ENCODE measurements at places on chromosomes 11 and 22.

DNA sequence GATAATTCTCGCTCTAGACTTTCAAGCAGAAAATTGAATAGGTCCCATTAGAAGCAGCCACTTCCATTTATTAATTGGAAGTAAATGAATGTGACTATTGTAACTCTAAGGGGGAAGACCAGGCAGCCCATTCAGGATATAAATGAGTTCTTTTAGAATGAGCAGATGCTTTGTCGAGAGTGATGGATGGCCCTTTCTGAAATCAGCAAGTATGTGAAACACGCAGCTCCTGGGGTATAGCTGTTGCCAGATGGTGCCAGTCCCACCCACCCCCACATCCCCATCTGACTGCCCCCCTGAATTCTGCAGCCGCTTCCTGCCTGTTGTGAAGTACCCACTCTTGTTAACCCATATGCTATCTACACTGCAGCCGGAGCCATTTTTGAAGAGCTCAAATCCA, 3.7 kb downstream of the SLC15A3 start:
- DNase-seq, result no peak

- DNase-seq, result peak; percentile 15
These were observed 847 bp upstream of the NDUFA6 start for GRCh38 chr22:42091455-42091782.

DNA sequence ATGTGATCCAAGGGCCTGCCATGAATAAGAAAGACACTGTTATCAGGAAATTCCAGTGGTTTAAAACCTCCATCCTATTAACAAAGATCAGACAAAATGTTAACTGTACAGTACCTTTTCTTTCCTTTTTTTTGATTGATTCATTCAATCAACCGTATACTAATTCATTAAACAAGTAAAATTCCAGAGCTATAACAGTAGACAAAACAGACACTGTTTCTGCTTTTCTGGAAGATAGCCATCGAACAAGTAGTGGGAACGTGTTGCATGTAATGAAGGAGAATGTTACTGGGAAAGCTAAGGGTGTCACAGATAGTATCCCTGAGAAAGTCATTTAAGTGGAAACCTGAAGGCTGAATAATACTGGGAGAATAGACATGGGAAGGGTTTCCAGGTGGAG, 73.7 kb upstream of the ALKBH3 start:
- no peak for DNase-seq

GRCh38 chr22:50522208-50522805, 3.1 kb downstream of the SCO2 start:
- no peak for DNase-seq

DNA sequence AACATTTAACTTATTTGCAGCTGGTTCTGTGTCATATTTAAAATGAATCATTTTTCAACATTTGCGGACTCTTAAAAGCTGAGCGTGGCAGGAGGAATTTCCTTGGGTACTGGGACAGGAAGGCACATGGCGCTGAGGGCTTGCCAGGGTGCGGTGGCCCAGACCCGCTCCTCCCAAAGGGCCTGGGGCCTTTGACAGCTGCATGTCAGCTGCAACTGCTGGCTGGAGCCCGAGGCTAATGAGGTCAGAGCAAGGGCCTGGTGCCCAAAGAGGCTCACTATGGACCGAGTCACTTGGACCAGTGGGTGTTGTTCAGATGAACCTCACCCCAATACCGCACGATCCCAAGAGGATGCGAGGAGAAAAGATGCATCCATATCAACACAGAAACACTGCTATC, 326.9 kb downstream of the CTTN start:
- no peak for DNase-seq

DNA sequence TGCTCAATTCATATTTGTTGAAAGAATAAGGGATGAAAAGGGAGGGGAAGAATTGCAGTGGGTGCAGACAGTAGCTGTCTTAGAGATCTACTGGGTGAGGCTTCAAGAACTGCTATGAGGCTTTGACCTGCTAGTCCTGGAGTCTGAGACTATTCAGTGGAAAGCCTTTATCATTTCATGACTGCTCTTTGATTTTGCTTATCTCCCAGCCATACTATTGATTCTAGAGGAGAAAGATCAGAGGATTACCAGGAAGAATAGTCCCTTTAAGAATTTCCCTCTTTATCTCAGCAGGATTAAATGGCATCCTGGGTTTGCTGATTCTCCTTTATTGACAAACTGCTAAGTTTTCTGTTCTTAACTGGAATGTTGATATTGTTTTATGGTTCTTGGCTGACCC, 107.5 kb upstream of the SORL1-AS1 start:
- no peak for DNase-seq

DNA sequence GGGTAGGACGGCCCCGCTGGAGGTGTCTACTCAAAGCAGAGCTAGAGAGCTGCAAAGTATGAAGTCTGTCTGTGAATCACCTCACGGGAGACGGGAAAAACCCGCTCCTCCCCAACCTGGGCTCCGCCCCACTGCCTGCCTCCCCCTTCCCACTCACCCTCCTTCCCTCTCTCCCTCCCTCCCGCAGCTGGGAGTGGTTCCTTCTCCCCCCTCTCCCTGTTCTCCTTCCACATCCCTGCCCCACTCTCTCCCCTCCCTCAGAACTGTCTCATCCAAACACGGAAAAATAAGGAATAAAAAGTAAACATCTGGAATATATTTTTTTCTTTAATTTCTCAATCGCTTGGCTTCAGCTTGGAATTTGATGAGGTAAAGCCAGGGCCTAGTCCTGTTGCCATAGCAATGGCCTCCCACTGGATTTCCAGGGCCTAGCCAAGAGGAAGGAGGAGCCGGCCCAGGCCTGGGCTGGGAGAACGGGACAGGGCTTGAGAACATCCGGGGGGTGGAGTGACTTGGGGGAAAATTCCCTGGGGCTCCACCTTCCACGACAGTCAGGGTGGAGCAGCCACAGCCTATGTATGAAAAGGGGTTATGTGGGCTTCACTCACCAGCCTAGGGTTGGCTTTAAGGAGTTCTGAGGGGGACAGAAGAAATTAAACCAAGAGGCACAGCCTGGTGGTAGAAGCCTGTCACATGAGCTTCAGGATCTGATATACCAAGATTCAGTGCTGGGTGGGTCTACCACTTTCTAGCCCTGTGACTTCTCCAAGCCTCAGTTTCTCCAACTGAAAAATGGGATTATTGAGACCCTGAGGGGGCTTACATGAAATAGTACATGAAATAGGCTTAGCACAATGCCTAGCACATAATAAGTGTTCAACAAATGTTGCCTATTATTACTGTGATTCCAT, 2.2 kb downstream of the TNKS1BP1 start:
- DNase-seq, result no peak

- DNase-seq, result no peak
These were observed 28.8 kb downstream of the ACER3 start for GRCh38 chr11:76889411-76889975.

DNA sequence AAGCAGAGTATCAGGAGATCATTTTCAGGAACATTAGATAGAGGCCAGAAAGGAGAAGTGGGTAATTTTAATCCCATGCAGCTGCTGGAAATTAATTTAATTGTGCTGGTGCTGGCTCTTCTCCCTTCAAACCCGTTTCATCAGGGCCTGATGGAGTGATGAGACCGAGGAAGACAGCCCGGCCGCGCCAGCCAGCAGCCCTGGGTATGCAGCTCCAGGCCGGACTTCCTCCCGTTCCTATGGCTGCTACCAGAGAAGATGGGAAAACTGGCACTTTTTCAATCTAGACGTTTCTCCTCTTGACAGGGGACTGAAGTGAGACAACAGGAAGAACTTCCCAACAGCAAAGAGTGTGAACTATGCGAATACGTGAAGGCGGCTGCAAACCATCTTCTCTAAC, 24.6 kb upstream of the ZBTB16 start:
- DNase-seq, result no peak

DNA sequence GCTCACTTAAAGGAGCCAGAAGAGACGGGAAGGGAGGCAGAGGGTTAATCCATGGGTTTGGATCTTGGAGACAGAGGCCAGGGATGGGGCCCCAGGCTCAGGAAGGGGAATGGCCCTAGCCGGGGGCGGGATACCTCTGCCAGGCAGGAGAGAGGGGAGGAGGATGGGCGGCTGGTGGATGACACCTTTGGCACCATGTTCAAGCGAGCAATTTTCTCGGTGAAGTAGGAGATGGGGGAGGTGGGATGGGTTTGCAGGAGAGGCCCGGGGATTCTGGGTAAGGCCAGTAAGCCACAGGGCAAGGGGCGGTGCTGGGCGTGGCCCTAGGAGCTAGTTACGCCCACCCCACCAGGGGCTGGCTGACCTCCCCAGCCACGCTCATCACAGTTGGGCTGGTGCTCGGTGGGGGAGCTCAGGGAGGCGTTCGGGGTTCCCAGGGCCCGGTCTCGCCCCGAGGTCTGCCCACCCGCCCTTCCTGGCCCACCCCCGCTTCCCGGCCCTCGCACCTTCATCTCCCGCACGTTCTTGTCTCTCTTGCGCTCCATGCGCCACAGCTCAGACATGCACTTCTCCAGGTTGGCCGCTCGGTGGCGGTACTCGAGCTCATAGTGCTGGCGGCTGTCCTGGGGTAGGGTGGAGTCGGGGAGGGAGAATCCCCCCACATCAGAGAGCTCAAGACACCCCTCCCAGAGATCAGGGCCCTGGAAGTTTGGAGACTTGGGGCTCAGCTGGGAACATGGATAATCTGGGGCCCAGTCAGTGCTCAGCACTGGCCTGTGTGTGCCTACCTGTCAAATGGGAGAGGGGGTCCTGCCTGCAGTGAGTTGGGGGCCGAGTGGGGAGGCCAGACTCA, 12.7 kb downstream of the BAIAP2L2 start:
- no peak for DNase-seq

GRCh38 chr22:44245867-44246266, 65.1 kb downstream of the PARVG start:
- no peak for DNase-seq

DNA sequence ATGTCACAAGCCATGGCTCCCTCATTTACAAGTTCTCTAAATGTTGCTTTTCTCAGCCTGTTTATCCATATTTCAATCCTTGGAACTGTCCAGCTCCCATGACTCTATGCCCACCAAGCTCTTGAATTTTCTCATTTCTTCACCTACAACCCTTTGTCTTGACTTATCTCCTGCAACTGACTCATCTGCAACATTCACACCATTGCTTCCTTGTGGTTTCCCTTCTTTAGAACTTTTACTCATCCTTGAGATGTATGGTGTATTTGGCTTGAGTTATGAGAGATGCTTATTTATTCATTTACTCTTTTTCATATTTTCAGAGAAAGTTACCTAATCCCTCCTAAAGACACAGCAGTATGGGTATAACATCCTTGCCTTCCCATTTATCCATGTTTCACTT, 18.8 kb downstream of the TRIM34 start:
- DNase-seq, result no peak

DNA sequence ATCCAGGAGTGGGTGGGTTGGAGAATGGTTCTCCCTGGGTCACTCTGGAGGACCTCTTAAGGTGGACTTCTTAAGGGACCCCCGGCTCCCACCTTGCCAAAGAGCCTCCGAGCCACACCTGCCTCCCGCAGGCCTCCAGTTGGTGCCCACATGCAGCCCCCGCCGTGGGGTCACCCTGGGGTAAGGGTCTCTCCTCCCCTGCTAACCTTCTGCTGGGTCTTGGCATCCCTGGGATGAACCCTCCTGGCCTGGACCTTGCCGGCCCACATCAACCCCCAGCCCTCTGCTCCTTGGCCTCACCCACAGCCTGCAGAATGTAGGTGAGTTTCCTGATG, 12.5 kb upstream of the MUC6 start:
- no peak for DNase-seq

DNA sequence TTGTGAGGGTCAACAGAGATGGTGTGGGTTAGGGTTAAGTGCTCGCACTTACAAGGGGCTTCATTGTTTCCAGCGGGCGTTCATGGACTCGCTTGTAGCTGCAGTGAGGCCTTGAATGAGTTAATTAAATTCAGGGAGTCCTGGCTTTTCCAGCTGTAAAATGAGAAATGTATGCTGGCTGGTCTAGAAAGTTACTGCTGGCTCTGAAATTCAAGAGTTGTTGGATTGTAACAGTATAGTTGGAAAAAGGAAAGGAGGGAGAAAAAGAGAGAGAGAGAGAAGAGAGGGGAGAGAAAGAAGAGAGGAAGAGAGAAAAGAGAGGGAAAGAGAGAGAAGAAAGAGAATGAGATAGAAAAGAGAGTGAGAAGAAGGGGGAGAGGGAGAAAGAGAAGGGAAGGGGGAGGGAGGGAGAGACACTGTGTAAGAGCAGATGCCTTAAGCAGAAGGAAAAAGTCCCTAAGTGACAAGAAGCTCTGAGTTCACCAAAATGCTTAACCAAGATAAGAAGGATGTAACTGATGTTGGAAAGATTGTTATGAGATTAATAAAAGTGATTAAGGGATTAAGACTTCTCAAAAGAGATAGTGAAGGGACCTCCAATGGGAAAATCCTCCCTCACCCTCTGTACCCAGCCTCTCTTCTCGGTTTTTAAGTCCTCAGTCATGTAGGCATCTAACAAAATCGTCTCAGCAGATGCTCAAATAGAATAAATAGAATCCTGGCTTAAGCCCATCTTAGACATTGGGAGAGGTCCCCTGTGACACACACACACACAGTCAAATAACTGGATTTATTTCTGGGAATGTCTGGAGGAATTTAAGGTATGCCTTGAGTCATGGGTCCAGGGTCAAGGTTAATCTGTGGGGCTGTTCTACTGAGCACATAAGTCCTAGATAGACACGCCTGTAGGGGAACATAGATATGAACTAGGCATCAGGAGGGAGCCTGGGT, 477.9 kb downstream of the MIAT start:
- DNase-seq, result no peak

- DNase-seq, result no peak
These were observed 31.2 kb downstream of the ARHGAP8 start for GRCh38 chr22:44783581-44783980.

DNA sequence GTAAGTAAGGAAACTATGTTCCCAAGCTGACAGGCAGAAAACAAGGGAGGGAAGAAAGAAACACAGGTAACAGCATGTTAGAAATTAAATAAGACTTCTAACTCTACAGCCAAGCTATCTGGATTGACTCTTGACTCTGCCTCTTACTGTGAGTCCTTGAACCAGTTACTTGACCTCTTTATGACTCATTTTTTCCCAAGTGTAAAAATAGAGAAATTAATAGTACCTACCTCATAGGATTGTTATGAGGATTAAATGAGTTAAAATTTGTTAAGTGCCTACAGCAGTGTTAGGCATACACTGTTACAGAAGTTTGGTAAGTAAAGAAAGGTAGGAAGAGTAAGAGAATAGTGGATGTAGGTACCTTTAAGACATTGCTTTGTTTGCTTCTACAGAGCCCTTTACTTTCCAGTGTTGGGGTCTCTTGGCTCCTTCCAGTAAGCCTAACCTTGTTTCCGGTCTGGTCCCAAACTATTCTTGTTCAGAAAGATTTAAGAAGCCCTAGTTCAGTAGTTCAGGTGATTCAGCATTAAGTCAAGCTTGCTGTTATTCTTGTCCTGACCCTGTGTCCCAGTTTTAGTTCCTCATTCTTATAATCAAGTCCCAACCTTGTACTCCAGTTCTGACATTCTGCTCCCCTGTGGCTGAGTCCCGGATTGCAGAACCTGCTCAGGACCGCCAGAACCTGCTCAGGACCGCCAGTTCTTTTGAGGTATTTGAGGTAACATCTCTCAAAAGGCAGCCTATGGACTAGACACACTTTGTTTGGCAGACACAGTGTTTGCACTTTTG, 963.4 kb upstream of the CCDC90B start:
- DNase-seq, result no peak
